ENCODE measurements at places on chromosomes 7 and 10.

GRCh38 chr10:116169782-116170445 lies 103.1 kb downstream of the GFRA1 start:
- no peak for DNase-seq

GRCh38 chr7:90387470-90388240 lies 15.6 kb upstream of the CLDN12 start:
- no peak for DNase-seq

DNA sequence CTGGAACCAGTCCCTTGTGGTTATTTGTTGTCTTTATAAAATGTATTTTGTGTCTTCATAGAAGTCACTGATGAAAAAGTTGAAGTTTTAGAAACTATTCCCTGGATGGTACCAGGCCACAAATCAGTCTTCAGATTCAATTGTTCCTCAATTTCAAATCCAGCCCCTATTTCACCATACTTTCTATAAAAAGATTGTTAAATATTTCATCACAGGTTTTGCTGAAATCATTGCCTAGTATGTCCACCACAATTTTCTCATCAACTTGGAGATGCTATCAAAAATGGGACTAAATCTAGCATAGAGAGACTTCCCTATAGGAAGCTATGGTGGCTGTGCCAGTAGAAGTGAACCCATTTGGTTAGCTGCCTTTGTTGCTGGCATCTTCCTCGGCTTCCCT lies 118.5 kb downstream of the RAB18 start:
- no peak for DNase-seq

DNA sequence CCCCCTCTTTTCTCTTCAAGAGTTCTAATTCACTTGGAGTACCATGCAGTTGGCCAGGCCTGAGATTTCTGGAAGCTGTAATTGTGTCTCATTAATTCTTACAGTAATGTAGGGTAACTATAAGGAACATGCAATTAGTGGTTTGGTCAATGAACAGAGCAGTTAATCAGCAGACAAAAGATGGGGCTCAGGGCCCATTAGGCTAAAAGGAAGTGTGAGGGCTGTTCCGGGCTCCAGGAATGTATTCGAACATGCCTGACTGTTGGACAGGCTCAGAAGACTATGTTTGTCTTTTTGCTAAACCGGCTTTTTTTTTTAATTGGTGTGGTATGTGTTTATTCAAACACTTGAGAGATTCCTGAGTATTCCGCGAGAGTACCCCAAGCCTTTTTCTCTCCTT lies 42.5 kb upstream of the FZD8 start:
- DNase-seq = no peak

DNA sequence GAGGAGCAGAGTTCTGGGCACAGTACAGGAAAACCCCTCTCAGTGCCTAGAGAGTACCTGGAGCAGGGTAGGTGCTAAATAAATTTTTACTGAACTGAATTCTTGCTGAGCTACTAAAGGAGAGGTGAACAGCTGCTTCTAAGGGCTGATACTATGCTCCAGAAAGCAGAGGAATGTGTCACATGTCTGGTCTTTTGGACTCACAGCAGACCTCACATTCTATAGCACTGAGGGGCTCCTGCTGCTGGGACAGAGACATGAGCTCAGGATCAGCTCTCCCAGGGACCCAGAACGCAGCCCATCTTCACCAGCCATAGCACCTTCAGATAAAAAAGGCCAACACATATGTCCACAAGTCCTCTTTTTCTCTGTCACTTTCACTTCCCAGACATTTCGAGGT lies 133.0 kb upstream of the KLF14 start:
- DNase-seq = no peak

- DNase-seq = no peak
Measured at GRCh38 chr10:3687510-3688081, 97.4 kb downstream of the KLF6 start.

GRCh38 chr7:25894902-25895791 lies 256.9 kb upstream of the NFE2L3 start:
- DNase-seq = no peak

DNA sequence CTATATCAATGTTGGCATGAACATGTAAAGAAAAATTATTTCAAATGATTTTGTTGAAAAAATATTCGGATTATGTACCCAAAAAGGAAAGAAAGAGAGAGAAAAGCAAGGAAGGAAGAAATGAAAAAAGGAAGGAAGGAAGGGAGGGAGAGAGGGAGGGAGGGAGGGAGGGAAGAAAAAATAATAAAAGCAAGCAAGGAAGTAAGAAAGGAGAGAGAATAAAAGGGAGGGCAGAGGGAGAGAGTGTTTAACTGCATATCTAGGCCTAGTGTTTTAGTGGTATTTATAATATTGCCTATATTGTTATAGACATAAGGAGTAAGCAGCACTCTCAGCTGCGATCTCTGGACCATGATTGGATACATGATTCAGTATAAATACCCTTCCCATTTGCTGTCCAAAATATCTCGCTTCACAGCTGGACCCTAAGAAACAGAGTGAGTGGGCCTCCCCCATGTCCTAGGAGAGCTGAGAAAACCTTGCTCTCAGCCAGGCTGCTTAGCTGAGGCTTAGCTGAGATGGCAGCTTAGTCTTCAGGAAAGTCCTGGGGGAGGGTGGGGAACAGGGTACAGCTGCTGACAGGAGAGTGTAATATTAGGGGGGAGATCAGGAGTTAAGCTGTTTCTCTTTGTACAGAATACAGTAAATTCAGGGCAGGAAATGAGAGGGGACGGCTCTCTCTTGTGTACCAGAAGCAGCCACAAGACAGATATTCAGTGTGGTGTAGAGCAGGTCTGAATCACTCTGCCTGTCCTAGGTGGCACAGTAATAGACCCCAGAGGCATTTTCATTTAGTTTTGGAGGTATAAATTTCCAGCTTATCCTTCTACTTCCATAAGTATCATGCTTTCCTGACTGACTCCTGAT lies 66.8 kb upstream of the TARP start:
- DNase-seq = no peak

- no peak for DNase-seq
Measured at GRCh38 chr7:39703144-39703543, 79.8 kb downstream of the RALA start.

DNA sequence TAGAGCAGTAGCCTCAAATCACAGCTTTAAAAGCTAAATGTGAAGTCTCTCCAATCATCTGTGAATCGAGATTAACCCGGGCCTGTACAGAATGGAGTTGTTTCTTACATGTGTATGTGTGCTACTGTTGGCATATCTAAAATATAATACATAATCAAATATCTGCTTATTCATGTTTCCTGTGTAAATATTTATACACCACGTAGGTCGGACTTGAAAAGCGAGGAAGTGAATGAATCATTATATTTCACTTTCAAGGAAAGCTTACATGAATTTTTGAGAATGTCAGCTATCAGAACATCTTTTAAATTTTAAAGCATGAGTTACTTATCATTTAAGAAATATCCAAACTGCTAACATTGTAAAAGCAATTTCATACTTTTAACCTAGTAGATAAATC lies 233.3 kb downstream of the SLC25A13 start:
- DNase-seq = no peak

DNA sequence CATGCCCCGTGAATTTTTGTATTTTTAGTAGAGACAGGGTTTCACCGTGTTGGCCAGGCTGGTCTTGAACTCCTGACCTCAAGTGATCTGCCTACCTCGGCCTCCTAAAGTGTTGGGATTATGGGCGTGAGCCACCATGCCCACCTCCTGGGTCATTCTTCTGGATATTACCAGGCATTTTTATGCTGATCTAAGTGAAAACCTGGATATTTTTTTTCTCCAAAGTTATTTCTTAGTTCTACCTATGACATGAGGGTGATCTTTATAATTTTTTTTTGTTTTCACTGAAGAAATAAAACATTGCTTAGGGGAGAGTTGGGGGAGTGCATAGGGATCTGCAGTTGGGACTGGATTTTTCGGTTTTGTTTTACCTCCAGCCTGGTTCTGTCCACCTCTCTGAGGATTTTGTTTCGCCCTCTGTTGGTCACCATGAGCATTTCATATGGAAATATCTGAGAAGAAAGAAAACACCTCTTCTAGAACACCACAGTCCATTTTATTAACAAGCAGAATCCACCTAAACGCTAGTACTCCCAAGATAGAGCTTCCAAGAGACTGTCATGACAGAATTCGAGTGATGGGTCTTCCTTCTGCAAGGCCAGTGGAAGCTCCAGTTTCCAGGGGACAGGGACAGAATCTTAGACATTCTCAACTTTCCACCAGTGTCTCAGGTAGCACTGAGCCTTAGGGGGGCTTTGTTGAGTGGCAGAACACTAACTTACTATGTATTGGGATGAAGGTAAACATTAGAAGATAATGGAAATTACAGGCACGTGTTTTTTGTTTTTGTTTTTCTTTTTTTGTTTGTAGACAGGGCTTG lies 33.4 kb upstream of the AFAP1L2 start:
- no peak for DNase-seq

DNA sequence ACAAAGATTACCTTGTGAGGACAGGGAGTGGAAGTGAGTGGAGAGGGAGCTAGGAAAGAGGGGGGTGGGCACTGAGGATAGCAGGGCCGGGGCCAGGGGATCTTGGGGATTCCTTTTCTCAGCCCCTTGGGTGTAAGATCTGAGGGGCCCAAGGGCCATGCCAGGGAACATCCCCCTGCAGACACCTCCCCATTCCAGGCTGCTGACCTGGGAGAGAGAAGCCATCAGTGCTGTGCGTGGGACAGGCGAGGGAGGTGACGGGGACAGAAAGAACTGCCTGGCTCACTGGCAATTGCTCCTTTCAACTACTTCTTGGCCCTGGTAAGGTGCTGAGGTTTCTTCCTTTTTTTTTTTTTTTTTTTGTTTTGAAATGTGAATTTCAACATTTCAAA lies 12.0 kb upstream of the BTBD16 start:
- DNase-seq = no peak

DNA sequence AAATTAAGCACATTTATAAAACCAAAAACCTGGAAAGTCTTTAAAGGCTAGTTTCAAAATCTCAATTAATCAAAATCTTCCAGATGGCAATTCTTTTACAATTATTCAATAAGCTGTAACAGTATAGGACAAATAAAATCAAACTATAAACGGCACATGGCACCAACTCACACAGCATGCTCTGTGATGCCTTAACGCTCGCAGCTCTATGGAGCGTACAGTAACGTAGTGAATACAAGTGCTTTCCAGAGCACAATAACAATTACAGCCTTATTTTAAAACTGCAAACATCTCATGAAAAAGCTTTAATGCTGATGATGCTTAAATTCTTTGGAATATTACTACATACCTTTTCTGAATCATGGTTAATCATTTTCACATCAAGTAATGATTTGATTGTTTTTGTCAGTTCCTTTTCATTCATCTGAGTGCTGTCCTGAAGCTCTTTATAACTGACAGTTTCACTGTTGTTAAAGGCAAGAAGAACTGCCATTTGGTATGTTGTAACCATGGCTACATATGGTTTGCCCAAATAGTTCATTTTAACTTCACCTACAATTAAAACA lies 74.2 kb downstream of the CUL2 start:
- no peak for DNase-seq

GRCh38 chr10:87771871-87772500 lies 46.0 kb downstream of the ATAD1 start:
- no peak for DNase-seq

GRCh38 chr7:2645274-2645868 lies 13.6 kb downstream of the TTYH3 start:
- no peak for DNase-seq

GRCh38 chr10:23927576-23928325 lies 281.2 kb upstream of the KIAA1217 start:
- DNase-seq = no peak

DNA sequence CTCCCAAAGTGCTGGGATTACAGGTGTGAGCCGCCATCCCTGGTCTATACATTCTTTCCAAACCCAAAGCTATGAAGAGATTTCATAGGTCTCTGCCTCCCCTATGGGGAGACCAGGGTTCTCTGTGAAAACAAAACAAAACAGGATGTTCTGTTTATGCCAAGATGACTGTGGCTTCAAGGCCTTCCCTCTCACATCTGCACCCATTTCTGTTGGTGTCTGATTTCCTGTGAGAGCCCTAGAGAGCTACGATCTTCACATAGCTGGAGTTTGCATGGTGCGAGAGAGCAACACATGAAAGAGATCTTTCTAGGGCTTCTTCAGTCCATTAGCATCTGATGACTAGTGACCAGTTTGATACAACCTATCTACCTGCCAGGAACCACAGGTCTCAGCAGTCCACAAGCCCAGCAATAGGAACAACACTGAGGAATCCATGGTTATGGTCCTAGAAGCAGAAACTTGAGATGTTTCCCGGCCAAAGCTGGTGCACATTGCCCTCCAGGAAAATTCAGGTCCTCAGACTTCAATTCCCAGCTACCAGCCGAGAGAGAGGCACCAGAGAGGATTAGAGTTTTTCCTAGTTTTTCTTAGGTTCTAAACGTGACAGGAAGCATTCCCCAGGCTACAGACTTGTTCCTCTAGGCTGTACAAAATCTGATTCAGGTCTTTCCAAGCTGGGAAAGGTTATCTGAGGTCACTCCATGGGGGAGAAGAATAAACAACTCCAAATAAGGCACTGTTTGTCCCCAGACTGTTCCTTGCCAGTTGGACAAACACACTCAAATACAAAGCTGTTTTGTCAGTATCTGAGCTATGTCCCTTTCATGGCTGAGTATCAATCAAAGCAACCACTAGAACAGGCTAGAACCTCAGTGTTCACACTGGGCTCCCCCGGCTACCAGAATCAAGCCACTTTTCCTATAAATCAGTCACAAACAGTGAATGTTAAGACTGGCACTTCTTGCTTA lies 259.7 kb downstream of the CALN1 start:
- no peak for DNase-seq

DNA sequence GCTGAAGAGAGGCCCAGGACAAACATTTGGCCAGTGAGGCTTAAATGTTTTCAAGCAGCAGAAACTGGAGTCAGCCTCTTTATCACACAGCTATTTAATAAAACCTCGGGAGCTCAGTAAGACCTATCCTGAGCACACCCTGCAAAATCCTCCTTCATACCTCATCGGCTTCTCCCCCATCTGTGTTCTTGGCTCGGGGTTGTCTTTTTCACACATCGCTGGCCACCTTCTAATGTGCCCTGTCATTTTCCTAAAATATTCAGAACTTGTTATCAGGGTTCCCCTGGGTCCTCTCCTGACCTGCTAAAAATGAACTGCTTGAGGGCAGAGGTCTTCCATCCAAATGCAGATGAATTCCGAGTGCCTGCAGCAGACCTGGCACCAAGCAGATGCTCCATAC lies 310.3 kb upstream of the AKR1E2 start:
- no peak for DNase-seq

DNA sequence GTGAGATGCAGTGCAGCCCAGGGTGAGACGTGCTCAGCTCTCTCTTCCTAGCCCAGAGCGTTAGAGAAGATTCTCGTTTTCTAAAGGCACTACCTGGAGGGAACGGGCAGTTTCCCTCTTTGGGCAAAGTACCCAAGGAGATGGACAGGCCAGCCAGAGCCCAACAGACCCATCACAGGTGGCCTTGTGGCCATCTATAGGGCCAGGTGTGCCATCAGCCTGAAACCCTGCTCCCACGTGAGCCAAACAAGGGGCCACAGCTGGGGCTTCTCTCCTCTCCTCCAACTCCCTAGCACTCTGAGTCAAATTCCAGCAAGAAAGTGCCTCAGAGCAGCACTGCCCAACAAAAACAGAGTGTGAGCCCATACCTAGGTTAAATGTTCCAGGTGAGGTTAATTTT lies 22.3 kb downstream of the CHST15 start:
- DNase-seq = no peak
